Cerebellar nuclear complex (tissue), 1 donor: ENCODE measurements at places on chromosomes 6 and 20.

DNA sequence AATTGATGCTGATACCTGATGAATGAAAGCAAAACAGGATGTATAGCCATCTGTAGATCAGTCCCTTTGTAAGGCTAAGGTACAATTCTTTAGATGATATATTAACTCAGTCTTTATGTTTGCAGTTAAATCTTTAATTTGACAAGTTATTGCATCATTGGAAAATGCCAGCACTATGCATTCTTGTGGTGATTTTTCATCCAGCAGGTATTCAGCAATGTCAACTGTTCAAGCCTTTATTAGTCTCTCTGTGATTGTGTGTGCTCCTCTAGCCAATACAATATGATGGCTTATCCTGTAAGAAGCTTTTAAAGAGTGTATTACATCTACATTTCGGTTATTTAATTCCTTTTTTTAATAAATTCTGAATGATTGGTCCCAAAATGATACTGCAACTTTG is 34.3 kb downstream of the HLA-DMB start:
- DNase-seq: no peak

- DNase-seq: no peak
Measured at GRCh38 chr6:160007611-160008010, 38.7 kb downstream of the IGF2R start.

- DNase-seq: no peak
Measured at GRCh38 chr6:126539022-126539421, 199.1 kb downstream of the CENPW start.

DNA sequence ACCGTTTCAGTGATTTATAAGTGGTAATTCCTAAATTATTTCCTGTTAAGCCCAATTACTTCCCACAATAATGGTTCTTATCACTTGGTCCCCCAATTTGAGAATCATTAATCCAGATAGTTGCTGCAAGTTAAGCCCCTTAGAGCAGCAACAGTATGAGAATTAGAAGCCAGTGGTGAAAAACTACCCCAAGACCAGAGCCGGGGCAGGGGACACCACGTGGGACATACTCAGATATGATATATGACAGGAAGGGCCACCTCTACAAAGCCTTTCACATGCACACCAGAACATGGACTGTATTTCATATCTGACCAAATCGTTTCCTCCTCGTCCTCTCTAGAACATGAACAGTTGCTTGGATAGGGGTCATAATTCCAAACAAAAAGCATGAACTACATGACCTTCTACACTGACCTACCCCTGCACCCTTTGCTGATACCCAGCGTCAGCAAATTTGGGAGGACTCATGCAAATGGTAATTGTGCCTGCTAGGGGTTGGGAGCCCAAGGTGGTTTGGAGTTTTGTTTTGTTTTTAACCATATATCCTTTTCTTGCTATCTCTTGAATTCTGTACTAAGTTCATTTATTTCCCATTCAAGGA is 3.9 kb downstream of the JAG1 start:
- DNase-seq: no peak

GRCh38 chr6:9360881-9361280 is 925.5 kb upstream of the SLC35B3 start:
- DNase-seq: no peak
